ENCODE measurements at places on chromosomes 12 and 14. TPM values are rescaled to one million over a fixed set of nuclear protein-coding genes. Genes with fewer than 3 reads are reported as not detected.

VRTN gene
- not detected for total RNA-seq

UNC79 gene
- total RNA-seq = not detected

DAO gene
- not detected for total RNA-seq

PROX2 gene
- not detected for total RNA-seq

CMKLR1 gene
- total RNA-seq = under 0.01 TPM

KCNA5 gene
- total RNA-seq = not detected

PPM1H gene
- total RNA-seq = 0.59 TPM

HNF1A gene
- not detected for total RNA-seq

PDE3A gene
- total RNA-seq = 0.34 TPM

CLEC2A gene
- not detected for total RNA-seq

COX14 gene
- 40.3 TPM for total RNA-seq

PTCSC3 gene
- not detected for total RNA-seq

BORCS5 gene
- total RNA-seq = 22.4 TPM

BIN2 gene
- total RNA-seq = not detected

PMEL gene
- total RNA-seq = 0.89 TPM

LRRIQ1 gene
- 2.1 TPM for total RNA-seq

LLPH gene
- 5.9 TPM for total RNA-seq
